ENCODE measurements at places on chromosomes 5 and 9.

- no peak for DNase-seq
Measured at GRCh38 chr9:119218293-119218692, 150.9 kb downstream of the BRINP1 start.

- no peak for DNase-seq
Measured at GRCh38 chr5:145446412-145446811, 388.7 kb downstream of the PRELID2 start.

GRCh38 chr5:167897371-167897770, 394.1 kb upstream of the WWC1 start:
- no peak for DNase-seq

- DNase-seq, result no peak
Measured at GRCh38 chr5:122156724-122157325, 27.5 kb downstream of the ZNF474 start.

GRCh38 chr5:55597014-55597981, 62.5 kb upstream of the PLPP1 start:
- no peak for DNase-seq

GRCh38 chr9:93086447-93087224, 9.4 kb upstream of the CARD19 start:
- DNase-seq, result no peak

GRCh38 chr5:157359356-157360055, 93.6 kb downstream of the CYFIP2 start:
- DNase-seq, result no peak

GRCh38 chr9:5629312-5630080, 589 bp downstream of the RIC1 start:
- DNase-seq, result no peak

DNA sequence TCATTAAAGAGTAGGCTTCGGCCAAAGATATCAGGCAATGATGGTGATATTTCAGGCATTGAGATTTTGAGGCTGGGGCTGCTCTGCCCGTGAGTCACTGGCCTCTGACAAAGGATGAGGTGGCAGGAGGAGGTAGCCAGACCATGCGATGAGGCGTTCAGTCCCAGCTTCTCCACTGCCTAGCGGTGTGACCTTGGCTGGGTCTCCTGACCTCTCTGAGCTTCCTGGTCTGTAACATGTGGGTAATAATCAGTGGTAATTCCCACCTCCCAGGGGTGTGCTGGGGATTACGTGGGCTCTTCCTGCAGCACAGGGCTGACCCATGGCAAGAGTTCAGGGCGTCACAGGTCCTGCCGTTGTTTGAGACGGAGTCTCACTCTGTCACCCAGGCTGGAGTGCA, 73.2 kb upstream of the RAPGEF1 start:
- no peak for DNase-seq

- DNase-seq, result no peak
Measured at GRCh38 chr9:130239363-130239695, 26.2 kb upstream of the HMCN2 start.

DNA sequence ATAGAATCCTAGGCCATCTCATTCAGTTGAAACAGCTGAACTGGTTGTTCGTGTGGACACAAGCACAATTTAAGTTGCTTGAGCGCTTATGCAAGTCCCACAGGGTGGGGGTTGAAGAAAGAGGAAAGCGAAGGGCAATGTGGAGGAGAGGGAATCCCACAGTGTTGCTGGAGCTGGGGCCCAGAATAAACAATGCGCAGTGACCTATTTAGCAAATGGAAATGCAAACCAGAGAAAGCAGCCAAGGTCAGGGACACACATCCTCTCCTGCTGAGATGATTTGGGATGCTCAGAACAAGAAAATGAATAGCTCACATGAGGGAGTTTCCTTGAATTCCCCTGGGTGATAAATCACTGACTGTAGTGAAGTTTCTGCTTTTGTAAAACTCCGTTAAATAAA, 838.3 kb downstream of the TLE4 start:
- DNase-seq, result no peak
